Activated naive CD8-positive, alpha-beta T cell treated with anti-CD3 and anti-CD28 coated beads for 36 hours (primary cell): ENCODE measurements at places on chromosomes 7 and 10. TPM values are rescaled to one million over a fixed set of nuclear protein-coding genes. Genes with fewer than 3 reads are reported as not detected.

GRCh38 chr7:108287857-108288256 is 157.7 kb upstream of the LAMB4 start:
- no peaks in the 10 kb centered on the region for H3K27me3 ChIP-seq
- H3K27ac ChIP-seq: no peak overlapping the region
- no peak for DNase-seq
- peaks cover 28% of the 10 kb centered on the region for H3K4me1 ChIP-seq
- H3K4me3 ChIP-seq: no peak overlapping the region

- H3K27me3 ChIP-seq: no peaks in the 10 kb centered on the region
- H3K27ac ChIP-seq: no peak overlapping the region
- H3K4me1 ChIP-seq: peaks cover 6% of the 10 kb centered on the region
- no peak for DNase-seq
- no peaks in the 10 kb centered on the region for H3K36me3 ChIP-seq
Measured at GRCh38 chr10:70508912-70509756, 30.6 kb downstream of the PALD1 start.

DNA sequence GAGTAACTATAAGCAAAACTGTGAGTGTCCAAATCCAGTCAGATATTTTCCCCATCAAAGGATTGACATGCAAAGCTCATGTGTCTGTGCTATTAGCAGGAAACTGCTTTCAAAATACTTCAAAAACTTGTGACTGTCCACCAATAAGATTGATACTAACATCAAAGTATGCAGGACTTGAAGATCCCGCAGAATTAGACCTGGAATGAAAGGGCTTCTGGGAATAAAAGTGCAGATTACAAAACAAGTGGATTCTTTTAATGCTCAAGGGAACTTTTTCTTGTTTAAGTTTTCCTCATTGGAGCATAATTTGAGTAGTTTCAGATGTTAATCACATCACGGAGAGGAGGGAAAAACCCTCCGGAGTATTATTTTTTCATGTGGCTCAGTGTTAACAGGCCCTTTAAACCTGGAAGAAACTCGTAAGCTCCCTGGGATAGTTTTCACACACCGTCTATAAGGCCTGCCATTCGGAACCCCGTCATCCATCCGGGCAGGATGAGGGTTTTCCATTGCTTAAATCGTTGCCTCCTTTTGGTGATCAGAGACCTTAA is 33.9 kb upstream of the MKX start:
- H3K27me3 ChIP-seq: peaks cover 55% of the 10 kb centered on the region
- no peak overlapping the region for H3K4me3 ChIP-seq
- H3K4me1 ChIP-seq: peaks cover 2% of the 10 kb centered on the region
- DNase-seq: no peak
- H3K27ac ChIP-seq: no peak overlapping the region

- no peak for DNase-seq
- no peak overlapping the region for H3K4me3 ChIP-seq
- no peak overlapping the region for H3K27ac ChIP-seq
- H3K27me3 ChIP-seq: no peaks in the 10 kb centered on the region
- H3K4me1 ChIP-seq: peaks cover 14% of the 10 kb centered on the region
Measured at GRCh38 chr10:46297406-46298204, 10.8 kb downstream of the ANTXRL start.

DNA sequence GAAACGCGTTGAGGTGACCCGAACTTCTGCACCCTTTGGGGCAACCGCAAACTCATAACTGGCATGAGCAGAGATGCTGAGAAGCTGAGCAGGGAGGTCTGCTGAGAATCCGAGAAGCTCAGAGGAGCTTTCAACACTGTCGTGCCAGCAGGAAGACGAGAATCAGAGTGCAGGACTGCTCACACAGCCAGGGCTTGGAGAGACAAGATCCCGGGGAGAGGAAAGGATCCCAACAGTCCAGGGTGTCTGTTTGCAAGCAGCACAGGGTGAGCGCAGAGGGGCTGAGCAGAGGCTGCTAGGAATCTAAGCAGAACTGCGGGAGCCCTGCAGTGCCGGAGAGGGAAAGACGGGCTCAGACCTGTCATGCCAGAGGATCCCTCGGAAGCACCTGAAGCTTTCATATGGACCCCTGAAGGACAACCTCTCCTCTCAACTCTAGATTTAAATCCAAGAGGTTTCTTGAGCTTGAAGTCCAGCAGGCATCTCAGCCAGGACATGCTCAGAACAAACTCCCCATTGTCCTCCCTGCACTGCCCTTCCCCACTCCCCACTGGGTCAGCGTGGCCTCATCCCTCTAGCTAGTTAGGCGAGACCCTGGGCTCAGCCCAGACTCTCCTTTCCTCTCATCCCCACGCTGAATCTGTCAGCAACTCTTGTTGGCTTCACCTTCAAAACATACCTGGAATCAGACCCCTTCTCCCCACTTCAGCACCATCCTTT is 40.7 kb downstream of the FOXL3 start:
- no peaks in the 10 kb centered on the region for H3K27me3 ChIP-seq
- no peak overlapping the region for H3K4me3 ChIP-seq
- no peak for DNase-seq

DNA sequence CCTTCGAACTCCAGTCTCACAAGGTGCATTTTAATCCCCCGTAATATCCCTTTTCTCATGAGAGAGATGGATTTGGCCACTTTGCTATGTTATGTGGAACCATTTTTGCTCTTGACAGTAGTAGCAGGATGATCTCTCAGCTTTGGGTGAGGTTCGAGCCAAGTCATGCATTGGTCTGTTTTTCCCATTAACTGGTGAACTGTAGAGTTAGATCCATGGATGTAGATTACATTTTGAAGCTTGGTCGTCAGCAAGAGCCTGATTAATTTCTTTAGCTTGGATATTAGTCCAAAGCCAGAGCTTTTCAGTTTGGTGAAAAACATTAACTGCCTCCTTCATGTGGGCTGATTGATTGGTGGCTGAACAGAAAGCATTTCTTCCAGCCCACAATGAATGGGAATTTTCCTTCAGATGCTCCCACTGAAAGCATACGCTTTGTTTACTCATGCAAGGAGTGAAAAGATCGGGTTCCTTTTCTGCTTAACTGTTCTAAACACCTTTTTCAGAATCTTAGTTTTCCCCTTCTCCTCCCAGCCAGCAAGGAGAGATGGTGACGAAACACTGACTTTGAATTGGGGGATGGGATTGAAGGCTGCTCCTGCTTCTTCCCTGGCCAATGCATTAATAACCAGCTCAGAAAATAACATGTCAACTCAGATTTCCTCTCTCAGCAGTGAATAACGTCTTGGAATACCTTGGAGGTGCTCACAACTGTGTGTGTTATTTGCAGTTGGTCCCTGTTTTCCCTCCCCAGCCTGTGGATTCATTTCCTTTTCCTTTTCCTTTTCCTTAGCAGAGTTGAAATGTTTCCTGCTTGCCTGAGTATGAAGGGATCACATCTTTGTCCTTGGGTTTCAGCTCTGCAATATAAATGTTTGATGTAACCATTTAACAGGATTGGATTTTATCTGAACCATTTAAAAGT is 351.8 kb upstream of the FZD8 start:
- H3K27ac ChIP-seq: no peak overlapping the region
- H3K4me1 ChIP-seq: no peaks in the 10 kb centered on the region
- H3K4me3 ChIP-seq: no peak overlapping the region

GRCh38 chr7:27375958-27376357 is 133.4 kb downstream of the EVX1 start:
- H3K27me3 ChIP-seq: peaks cover 44% of the 10 kb centered on the region
- H3K36me3 ChIP-seq: no peaks in the 10 kb centered on the region
- H3K27ac ChIP-seq: no peak overlapping the region

GRCh38 chr7:157003756-157004520 is 6.5 kb downstream of the MNX1 start:
- peaks cover 21% of the 10 kb centered on the region for H3K4me1 ChIP-seq
- H3K4me3 ChIP-seq: no peak overlapping the region
- no peak overlapping the region for H3K27ac ChIP-seq
- H3K36me3 ChIP-seq: no peaks in the 10 kb centered on the region

GRCh38 chr7:156725936-156726335 is 85.4 kb downstream of the RNF32 start:
- H3K4me3 ChIP-seq: no peak overlapping the region
- no peaks in the 10 kb centered on the region for H3K27me3 ChIP-seq
- H3K27ac ChIP-seq: no peak overlapping the region
- no peak for DNase-seq
- H3K36me3 ChIP-seq: peaks cover 22% of the 10 kb centered on the region

GRCh38 chr7:102228935-102229334 is 57.7 kb upstream of the SH2B2 start:
- no peaks in the 10 kb centered on the region for H3K27me3 ChIP-seq
- H3K27ac ChIP-seq: no peak overlapping the region
- no peak overlapping the region for H3K4me3 ChIP-seq
- H3K4me1 ChIP-seq: no peaks in the 10 kb centered on the region

- no peaks in the 10 kb centered on the region for H3K4me1 ChIP-seq
- no peak for DNase-seq
- H3K36me3 ChIP-seq: no peaks in the 10 kb centered on the region
- peaks cover 14% of the 10 kb centered on the region for H3K27me3 ChIP-seq
Measured at GRCh38 chr10:111455776-111456426, 379.1 kb downstream of the ADRA2A start.

DNA sequence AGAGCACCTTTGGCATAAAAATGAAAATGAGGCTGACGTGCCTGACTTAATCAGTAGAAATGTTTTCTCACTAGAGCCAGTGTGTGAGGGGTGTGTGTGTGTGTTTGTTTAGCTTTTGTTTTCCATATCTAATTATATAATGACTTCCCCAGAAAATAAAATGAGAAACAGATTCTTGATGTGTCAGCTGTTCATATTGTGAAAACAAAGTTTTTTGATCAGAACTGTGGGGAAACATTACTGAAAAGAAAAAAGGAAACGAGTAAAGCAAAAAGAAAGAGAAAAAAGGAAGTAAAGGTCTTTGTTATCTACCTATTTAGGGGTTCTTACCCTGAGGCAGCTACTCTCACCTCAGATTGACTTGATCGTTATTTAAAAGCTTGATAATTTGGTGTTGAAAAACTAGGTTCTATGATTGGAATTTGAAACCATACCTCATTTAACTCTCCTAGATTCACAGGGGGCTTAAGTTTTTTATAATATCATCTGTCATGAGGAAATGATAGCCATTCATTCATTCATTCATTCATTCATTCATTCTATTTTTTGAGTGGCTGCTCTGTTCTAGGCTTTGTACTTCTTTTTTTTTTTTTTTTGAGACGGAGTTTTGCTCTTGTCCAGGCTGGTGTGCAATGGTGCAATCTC is 58.0 kb downstream of the CREM start:
- H3K4me1 ChIP-seq: no peaks in the 10 kb centered on the region
- no peak overlapping the region for H3K4me3 ChIP-seq

DNA sequence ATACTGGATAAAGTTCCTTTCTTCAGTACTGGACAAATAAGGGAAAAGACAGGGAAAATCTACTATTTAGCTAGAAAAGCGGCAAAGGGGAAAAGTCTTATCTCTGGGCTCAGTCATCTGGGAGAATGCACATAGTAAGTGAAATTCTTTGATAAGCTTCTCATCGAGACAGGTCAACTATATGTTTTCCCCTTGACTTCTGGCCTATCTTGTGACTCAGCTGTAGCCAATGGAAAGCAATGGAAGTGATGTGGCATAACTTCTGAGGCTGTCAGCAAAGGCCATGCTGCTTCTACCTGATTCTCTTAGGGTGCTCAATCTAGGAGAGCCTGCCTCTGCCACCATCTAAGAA is 91.9 kb downstream of the PCGF5 start:
- H3K27ac ChIP-seq: no peak overlapping the region
- H3K36me3 ChIP-seq: no peaks in the 10 kb centered on the region
- H3K27me3 ChIP-seq: peaks cover 3% of the 10 kb centered on the region
- DNase-seq: no peak
- H3K4me1 ChIP-seq: peaks cover 4% of the 10 kb centered on the region
- no peak overlapping the region for H3K4me3 ChIP-seq

- no peak overlapping the region for H3K4me3 ChIP-seq
- no peak for DNase-seq
- no peak overlapping the region for H3K27ac ChIP-seq
- no peaks in the 10 kb centered on the region for H3K27me3 ChIP-seq
Measured at GRCh38 chr10:72311667-72312066, 37.9 kb downstream of the DDIT4 start.

DNA sequence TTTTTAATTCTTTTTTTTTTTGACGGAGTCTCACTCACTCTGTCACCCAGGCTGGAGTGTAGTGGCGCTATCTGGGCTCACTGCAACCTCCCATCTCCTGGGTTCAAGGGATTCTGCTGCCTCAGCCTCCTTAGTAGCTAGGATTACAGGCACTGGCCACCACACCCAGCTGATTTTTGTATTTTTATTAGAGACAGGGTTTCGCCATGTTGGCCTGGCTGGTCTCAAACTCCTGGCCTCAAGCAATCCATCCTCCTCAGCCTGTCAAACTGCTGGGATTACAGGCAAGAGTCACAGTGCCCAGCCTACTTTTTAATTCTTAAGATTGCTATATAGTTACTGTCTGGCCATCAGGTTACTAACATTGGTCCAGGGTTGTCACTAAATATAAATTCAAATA is 59.6 kb downstream of the ZNF277 start:
- H3K4me1 ChIP-seq: peaks cover 28% of the 10 kb centered on the region
- H3K27ac ChIP-seq: no peak overlapping the region
- no peak for DNase-seq

DNA sequence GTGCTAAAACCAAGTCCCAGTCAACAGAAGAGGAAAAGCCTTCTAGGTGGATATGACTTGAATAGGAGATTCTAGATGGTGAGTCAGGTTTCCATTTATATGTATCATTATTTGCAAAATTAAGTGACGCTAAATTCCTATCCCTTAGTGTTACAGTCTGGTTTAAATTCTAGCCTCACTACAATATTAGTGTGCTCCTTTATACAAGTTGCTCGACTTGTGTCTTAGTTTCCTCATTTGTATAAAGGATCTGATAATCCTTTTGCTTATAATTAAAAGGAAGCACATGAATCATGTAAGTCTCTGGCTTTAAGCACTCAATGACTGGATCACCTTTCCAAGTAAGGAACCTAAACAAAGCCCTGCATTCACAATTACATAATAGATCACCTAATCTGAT is 105.7 kb downstream of the SVOPL start:
- DNase-seq: no peak
- no peak overlapping the region for H3K4me3 ChIP-seq
- peaks cover 3% of the 10 kb centered on the region for H3K36me3 ChIP-seq
- no peaks in the 10 kb centered on the region for H3K27me3 ChIP-seq
- H3K4me1 ChIP-seq: peaks cover 1% of the 10 kb centered on the region
- H3K27ac ChIP-seq: no peak overlapping the region

GRCh38 chr7:64869121-64869725 is 33.9 kb upstream of the ZNF273 start:
- no peaks in the 10 kb centered on the region for H3K4me1 ChIP-seq
- no peak overlapping the region for H3K27ac ChIP-seq
- DNase-seq: no peak

Gene ZNF365
- total RNA-seq: not detected

Gene ZNF33A
- total RNA-seq: 18.1 TPM

Gene MRLN
- total RNA-seq: not detected

Gene NACAD
- total RNA-seq: 0.50 TPM

Gene TFPI2
- total RNA-seq: not detected
